ENCODE measurements at places on chromosomes 16 and 17.

- DNase-seq = no peak
Observed at GRCh38 chr16:2090777-2091546, 43.2 kb downstream of the TSC2 start.

- DNase-seq = no peak
Observed at GRCh38 chr16:69435977-69436820, 11.8 kb downstream of the CYB5B start.

- DNase-seq = no peak
Observed at GRCh38 chr16:19744670-19745069, 26.6 kb downstream of the IQCK start.

GRCh38 chr17:2892305-2892971 lies 96.2 kb downstream of the RAP1GAP2 start:
- no peak for DNase-seq

GRCh38 chr17:13074026-13074425 lies 56.2 kb upstream of the ELAC2 start:
- DNase-seq = no peak

DNA sequence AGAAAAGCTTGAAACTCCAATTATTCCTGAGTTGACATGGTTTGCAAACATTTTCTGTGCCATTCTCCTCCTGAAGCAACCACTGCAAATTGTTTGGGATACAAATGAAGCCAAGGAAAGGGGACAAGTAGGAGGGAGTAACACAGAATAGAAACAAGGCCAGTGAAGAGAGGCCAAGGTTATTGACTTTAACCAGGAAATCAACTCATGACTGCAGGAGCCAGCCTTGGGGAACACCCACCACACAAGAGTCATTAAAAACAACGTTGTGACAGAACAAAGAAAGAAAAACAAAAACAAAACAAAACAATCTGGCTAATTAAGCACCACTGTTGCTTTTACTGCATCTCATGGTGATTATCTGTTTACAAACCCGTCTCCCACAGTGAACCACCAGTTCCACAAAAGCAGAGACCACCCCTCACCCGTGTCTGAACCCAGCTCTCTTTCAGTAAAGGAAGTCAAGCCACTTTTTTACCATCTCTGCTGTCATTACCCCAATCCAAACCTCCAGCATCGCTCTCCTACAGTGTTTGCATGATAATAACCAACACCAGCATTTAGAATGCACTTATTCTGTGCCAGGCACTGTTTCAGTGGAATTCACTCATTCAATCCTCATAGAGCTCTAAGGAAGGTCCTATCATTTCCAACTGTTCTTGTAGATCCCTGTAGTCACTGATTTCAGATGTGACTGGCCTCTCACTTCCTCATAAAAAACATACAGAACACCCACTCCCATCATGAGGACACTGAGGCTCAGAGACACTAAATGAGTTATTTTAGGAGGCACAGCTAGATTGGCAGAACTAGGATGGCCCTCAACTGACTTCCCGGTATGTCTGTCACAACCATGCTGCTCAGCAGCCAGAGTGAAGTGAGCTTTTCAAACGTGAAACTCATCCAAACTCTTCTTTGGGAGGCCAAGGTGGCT lies 2.0 kb downstream of the ZDHHC1 start:
- DNase-seq = no peak

GRCh38 chr17:15230866-15231265 lies 34.3 kb downstream of the PMP22 start:
- DNase-seq = no peak

DNA sequence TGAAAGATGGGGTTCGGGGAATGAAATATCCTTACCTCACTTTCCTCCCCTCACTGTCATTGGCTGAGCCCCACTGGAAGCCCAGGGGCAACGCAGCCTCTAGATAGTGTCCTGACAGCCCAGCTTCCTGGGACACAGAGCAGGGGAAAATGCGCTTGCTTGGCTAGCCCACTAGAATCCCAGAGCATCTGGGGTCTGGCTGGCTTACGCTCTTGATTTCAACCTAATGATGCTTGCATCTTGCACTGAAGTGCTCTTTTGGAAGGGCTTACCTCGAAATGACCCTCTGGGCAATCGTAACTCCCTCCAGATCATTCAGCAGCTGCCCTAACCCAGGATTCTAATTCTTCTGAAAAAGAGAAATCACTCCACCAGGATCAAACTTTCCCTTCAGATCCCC lies 147.6 kb downstream of the SOX9 start:
- DNase-seq = no peak

DNA sequence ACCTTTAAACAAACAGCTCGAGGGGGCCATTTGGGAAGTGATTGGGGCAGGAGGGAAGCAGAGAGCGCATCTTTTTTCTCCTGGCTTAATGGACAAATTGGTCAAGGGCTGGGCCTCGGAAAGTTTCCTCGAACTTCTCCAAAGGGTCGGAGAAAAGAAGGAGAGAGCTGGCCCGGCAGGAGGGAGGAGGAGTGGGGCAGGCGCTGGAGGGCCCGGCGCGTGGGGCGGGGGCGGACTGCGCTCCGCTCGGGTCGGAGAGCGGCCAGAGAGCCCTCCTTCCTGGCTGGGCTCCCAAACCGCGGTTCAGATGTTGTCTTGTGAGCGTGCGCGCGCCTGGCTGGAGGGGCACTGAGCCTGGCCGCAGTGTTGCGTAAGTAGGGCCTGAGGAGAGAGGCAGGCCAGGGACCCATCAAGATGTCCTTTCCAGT lies 1.2 kb downstream of the MMP2 start:
- DNase-seq = no peak

GRCh38 chr17:16649585-16649984 lies 4.1 kb downstream of the ZNF624 start:
- no peak for DNase-seq

DNA sequence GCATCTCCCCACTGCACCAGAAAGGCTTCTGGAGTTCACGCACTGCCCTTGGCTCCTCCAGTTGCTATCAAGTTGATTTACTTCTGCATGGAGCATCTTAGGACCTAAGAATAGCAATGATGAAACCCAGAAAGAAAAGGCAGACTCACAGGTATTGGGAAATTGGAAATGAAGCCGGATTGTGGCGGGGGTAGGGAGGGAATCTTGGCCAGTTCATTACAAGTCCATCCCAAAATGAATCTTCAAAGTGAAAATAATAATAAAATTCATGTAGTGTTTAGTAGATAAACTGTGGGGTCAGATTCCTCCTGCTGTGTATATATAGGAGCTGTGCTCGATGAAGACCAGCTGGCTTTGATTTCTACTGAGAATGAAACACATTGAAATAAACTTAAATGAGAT lies 33.7 kb downstream of the TEKT3 start:
- no peak for DNase-seq

DNA sequence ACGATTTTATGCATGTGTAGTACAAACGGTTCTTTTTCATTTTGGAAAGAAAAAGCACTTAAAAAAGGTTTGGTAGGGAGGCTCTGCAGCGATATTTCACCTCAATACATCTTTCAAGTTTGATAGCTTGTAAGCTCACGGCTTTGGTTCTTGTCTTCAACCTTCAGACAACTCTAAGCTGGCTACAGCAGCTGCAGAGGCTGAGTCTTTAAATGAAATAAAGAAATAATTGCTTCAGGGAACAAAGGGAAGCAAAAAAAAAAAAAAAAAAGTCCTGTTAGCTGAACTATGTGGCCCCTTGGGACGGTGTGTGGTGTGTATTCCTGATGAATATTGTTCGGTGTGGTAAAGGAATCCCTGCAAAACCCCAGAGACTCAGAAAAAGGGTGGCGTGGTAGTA lies 265.1 kb downstream of the NTN1 start:
- DNase-seq = no peak

- DNase-seq = no peak
Observed at GRCh38 chr17:76086384-76086783, 7.4 kb downstream of the ZACN start.

GRCh38 chr17:17506893-17507464 lies 10.8 kb upstream of the RASD1 start:
- no peak for DNase-seq

DNA sequence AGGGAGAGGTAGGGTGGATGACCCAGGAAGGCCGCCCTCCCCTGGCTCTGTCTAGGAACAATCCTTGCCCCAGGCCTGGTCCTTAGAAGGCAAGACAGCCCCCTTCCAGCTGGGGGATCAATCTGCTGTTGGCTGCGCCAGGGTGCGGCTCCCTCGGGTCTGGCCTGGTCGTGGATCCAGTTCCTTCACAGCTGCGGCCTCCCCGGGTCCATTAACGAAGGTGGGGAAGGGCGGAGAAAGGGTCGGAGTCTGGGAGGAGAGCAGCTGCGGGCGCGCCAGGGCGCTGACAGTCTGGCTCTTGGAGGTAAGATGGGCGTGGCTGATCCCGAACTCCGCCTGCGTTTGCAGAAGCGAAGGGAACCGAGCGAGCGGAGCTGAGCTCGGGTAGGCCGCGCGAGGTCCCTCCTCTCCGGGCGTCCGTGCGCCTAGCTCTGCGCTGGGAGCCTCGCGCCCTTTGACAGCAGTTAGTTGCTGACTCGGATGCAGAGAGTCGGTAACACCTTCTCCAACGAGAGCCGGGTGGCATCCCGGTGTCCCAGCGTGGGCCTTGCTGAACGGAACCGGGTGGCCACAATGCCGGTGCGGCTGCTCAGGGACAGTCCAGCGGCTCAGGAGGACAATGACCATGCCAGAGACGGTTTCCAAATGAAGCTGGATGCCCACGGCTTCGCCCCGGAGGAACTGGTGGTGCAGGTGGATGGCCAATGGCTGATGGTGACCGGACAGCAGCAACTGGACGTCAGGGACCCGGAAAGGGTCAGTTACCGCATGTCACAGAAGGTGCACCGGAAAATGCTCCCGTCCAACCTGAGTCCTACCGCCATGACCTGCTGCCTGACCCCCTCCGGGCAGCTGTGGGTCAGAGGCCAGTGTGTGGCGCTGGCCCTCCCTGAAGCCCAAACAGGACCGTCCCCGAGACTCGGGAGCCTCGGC lies at the start of gene HSPB9:
Gene HSPB9 (plus strand): TSS at position 434 of the 933 bp plus-strand sequence. CDS start 47 bp downstream, at position 481.
- no peak for DNase-seq

DNA sequence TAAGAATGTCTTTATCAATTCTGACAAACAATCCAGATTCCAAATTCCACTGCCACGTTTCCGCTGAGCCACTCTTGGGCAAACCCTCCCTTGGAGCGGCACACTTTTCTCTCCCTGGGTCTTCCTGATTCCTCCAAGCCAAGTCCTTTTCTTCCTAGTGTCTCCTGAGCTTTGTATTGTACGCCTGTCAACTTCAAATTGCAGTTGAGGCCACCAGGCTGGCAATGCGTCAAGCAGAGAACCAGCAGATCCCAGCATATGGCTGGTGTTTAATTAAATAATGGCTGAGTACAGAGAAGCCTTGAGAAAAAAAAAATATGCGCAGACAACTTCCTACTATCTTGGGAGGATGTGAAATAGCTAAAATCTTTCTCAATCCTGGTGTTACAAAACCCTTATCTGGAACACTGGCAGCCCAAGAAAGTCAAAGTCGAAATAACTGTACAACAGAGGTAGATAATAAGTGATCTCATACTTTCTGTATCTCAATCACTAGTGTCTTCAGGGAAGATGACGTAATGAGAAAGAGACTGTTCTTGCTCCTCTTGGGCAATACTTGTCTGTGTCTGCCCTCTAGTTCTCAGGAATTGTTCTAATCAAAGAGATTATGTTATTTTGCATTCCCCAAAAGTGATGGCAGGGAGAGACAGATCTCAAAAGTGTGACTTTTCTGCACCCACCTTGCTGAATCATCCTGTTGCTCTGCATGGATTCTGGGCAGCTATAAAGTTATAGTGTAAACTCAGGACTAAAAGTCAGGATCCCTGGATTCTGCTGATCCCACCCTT lies 15.0 kb downstream of the SMIM36 start:
- DNase-seq = no peak

DNA sequence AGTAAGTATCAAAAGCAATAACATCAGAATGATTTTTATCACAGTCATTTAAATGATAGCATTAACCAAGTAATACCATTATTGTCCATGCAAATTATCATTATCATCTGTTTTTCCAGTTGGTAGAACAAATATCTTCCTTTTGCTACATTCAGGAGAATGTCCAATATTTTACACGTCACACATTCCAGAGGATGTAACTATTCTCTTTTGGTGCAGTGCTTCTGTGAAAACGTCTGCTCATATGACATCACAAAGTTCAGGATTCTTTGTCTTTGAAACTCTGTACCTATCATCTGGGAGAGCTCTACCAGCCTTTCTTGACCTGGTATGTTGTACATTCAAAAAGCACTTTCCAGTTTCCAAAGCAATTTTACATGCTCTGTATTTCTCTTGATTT lies 40.2 kb upstream of the PITPNM3 start:
- no peak for DNase-seq

DNA sequence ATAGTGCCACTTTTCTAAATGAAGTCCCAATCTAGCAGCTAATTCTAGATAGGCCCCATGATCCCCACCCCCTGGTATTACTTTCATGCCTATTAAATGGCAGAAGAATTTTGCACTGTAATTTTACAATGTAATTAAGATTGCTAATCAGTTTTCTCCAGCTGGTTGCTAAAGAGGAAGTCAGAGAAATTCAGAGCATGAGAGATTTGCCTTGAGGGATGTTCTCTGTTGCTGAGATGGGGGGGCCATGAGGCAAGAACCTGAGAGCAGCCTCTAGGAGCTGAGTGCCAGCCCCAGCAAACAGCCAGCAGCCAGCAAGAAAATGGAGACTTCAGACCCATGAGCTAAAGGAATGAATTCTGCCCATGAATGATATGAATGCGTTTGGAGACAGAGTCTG lies 38.9 kb downstream of the SHCBP1 start:
- DNase-seq = no peak

DNA sequence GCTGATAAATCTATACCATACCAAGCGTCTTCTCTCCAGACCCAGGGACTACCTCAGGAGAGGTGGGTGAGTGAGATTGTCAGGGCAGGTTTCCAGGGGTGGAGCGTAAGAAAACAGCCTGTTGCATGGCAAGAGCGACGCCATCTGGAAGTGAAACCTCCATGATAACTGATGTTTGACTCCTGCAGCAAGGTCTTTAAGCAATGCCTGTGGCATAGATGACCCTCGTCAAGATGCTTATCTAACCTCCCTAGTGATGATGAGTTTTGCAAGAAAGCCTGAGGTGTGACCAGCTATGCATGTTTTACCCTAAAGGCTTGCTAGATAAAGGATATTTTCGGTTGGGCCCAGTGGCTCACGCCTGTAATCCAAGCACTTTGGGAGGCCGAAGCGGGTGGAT lies 71.6 kb downstream of the GSG1L start:
- no peak for DNase-seq

DNA sequence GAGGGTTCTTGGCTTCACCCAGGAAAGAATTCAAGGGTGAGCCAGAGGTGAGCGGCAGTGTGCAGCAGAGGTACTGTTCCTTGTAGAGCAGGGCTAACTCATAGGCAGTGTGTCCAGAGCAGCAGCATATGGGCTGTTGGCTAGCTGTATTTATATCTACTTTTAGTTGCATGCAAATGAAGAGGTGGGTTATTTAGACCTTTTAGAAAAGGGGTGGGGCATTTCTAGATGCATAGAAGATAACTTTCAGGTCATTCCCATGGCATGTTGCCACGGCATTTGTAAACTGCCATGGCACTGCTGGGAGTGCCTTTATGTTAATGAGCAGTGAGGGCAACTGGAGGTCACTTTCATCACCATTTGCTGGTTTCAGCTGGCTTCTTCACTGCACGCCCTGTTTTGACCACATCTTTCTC lies 141.0 kb downstream of the STX8 start:
- no peak for DNase-seq

DNA sequence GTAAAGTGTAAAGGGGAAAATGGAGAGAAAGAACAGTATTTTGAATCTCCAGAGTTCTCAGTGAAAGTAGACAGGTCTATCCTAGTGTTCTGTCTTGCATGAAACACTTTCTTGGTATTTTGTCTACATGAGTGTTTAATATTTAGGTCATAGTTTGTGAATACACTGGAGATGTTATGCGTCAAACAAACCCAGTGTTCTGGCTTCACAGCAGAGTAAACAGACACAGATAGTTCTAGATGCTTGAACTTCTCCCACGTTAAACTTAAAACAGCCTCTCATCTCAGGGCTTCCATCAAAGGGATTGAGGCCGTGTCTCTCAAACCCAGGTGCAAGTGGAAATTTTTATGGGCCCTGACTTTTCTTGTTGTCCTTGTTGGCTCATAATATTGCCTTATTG lies 48.3 kb downstream of the RBFOX1 start:
- DNase-seq = no peak
